ENCODE measurements at places on chromosomes 6 and 20.
A peak's percentile ranks its signal among the peaks of the same experiment; 100 is the strongest.

DNA sequence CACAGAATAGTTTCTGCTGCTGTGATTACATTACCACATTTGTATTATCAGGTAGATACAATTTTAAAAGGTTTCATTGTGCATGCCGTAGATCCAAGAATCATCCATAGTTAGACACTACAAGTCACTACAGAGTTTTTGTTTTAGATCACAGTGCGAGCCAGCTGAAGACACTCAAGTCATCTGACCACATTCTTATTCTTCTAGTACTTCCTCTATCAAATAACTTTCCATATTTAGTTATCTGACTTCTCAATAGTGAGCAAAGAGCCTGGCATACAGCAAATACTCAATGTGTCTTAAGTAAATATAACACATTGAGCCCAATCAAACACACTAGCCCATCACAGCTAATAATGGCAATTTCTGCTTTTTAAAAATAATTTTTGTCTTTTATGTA is 195.4 kb downstream of the ASCC3 start:
- DNase-seq: no peak

GRCh38 chr6:121584586-121585369 is 149.3 kb downstream of the GJA1 start:
- DNase-seq: no peak

DNA sequence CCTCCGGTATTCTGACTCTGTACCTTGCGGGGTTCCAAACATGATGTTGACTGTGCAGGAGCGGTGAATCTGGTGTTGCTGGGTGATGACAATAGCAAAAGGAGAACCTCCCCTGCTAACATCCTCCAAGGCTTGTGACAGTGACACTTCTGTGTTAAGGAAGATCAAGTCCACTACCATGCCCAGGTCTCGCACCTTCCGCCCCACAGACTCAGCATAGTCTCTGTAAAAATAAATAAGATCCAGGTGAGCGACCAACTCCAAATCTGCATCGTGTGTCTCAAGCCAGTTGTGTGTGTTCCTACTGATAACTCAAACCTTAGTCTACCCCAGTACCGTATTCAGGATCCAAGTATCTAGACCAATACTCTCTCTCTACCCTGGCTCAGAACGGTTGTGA is 24.8 kb downstream of the NCOA5 start:
- DNase-seq: no peak

- no peak for DNase-seq
Measured at GRCh38 chr20:19967445-19967844, 49.7 kb upstream of the NAA20 start.

DNA sequence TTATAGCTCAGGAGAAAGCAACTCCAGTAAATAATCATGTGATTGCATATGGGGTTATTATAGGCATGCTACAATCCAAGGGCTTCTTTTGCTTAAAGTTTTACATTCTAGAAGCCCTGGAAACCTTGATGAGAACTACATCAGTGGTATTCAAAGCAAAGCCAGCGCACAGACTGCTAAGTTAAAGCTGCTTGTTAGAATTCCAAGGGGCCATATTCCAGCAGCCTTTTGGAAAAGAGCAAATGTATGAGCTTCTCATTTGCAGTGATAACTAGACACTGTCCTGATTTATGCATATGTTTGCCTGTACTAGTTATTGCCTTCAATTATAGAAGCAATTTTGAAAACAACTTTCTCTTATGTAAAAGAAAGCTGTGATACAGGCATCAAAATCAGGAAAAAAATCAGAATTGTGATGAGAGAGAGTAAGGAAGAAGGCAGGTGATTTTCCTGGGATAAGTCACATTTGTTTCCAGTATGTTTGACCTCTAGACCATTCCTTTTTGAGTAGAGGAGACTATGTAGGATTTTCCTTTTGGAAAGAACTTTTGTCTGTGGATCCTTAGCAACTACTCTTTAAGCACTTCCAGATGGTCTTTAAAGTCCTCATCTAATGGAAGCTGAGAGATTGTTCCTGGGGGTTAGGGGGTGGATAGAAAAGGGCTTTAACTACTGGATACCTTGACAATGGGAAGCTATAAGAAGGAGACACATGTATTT is 159.2 kb downstream of the PLCB4 start:
- no peak for DNase-seq

DNA sequence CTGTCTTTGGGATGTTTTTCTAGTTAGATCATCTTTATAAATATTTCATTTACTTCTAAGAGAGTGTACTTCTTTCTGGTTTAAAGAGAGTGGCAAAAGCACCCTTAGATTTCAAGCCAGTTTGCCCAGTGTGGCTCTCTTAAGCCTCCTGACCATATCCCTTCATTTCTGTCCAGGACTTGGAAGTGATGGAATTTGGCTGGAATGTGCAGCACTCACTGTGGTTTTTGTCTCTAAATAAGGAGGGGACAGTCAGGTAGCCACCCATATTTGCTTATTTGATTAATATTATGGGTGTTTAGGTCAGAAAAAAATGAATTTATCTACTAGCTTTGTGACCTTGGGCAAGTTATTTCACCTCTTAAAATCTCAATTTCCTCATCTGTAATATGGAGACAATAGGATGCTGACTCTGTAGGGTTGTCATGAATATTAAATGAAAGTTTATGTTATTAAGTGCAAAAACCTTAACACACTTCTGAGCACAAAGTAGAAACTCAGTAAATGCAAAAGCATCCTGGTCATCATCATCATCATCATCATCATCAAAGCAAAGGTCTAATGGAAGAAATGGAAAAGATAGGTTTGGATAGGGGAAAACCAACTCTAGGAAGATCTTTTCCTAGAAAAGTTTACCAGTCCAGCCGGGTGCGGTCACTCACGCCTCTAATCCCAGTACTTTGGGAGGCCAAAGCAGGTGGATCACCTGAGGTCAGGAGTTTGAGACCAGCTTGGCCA is 3.1 kb downstream of the CRYBG1 start:
- DNase-seq: no peak

DNA sequence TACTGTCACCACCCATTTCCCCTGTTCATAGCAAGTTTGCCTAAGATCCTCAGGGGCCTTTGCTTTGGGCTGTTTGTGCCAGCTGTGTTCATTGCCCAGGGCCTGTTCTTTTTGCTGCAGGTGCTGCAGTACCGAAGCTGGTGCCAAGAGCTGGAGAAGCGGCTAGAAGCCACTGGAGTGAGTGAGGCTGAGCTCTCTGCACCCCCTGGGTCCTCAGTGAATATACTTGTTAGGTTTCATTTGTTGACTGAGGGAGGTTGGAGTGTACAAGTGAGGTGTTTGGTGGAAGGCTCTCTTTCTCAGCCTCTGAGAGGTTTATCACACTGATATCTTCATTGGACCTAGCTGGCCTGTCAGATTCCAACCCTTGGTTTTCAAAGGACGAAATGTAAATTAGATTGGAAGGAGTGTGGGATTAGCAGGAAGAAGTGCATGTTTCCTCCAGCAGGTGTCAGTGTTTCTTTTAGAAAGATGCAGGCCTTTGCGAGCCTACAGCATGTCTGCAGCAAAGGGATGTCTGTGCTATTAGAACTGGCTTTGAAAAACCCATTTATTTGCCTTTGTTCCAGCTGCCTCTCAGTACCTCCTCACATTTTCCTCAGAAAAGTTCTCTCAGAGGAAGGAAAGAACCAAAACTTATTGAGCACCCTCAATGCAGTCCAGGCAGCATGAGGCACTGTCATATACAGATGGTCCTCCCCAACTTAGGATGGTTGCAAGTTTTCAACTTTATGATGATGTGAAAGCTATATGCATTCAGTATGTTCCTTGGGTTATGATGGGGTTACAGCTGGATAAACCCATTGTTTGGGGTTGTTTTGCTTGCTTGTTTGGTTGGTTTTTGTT is 8.3 kb downstream of the CEP250 start:
- DNase-seq: peak; percentile 25

DNA sequence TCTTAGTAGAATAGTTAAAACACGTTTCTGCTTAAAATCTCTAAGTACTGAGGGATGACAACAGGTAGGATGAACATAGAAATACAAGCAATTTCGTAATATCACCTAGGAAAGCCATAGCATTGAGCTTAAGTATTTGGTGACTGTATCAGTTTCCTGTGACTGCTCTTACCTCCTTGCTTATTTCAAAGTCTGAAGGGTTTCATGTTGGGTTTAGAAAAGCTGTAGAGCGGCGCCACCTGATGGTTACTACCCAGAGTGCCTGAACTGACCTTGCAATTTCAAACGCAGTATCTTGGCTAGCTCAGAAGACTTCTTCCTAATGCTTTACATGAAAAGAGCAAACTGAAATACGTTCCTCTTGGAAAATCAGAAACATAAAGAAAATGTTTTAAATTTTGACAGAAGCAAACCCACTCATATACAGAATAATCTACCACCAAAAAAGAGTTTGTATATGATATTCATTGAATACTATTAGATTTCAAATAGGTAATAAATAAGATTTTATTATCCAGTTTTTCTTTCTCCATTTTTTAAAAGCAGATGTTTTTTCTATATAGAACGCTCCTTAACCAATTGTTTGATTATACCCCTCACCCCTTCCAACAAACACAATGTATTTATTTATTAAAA is 82.3 kb upstream of the RIPOR2 start:
- peak; percentile 70 for DNase-seq

GRCh38 chr6:34489207-34489805 is 23.4 kb downstream of the PACSIN1 start:
- DNase-seq: no peak

- no peak for DNase-seq
Measured at GRCh38 chr6:43804550-43805223, 34.7 kb downstream of the VEGFA start.

GRCh38 chr6:52509281-52510212 is 67.3 kb downstream of the TRAM2 start:
- no peak for DNase-seq

DNA sequence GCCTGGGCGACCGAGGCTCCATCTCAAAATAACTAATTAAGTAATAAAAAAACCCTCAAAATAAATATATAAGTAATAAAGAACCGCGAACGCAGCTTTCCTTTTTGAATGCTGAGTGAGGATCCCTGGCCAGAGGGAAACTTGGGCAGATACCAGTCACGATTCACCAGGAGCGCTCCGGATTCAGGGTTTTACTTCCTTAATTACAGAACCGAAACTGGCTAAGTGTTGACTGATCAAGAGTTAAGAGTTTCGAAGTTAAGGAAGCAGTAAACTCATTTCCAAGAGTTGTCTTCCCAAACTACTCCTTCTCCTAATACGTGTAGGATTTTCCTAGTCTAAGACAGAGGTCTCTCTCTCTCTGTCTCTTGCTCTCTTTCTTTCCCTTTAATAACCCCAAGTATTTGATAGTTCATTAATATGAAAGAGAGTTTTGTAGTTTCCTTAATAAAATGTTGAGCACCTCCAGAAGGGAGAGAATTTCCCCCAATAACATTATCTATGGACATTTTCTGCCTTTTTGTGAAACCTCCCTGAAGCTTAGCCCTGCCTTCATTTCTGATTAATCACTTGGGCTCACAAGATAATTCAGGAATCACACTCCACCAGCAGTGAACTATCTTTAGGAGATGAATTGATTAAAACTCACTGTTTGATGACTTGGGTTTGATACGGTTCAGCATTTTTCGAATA is 61.4 kb upstream of the ZNF217 start:
- no peak for DNase-seq

- DNase-seq: no peak
Measured at GRCh38 chr6:139647016-139647415, 272.6 kb upstream of the CITED2 start.

DNA sequence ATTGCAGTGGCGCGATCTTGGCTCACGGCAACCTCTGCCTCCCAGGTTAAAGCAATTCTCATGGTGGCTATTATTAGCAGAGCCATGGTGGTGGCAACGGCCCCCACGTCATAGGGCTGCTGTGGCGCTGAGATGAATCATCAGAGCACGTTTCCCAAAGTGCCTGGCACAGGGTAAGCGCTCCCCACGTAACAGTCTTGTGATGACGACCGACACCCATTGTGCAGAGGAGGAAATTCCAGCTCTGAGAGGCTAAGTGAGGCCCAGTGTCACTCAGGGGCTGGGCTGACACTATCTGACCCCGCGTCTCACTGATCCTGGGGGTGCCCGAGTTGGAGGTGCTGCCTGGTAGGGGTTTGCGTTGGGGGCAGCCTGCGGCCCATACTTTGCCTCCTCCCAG is 16.2 kb downstream of the SUN5 start:
- no peak for DNase-seq

DNA sequence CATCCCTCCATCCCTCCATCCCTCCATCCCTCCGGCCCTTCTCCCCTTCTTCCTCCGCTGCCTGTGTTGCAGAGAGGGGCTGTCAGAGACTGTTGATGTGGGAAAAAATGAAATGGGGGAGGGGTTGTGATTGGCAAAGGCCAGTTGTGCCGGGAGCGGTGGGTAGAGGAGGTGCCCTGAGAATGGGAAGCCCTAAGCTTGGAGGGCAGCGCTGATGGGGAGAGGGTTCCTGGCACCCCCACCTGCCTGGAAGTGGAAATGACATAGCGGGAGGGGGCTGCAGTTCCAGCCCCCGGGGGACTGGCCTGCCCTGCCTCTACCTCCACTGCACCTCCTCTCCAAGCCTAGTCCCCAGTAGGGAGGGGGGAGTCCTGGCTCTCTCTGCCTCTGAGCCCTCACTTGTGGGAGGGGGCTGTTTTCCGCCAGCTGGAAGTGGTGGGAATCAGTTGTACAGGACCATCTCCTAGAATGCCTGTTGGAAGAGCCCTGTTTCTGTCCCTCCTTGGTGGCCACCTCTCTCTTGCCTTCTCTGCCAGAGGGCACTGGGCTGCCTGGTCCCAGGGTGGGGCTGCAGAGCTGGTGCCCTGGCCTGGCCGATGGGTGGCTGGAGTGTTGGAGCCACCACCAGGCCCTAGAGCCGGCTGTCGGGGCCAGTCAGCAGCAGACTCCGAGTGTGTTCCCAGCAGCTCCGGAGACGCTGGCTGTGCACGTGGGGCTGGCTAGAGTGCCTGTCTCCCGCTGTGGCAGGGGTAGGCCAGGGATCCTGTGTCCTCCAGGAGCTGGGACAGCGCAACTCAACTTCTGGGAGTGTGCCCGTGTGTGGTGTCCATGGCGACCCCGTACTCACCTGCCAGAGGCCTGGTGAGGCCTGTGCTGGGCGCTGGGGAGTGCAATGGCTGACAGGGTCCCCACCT is 1.5 kb downstream of the DLGAP4 start:
- no peak for DNase-seq

DNA sequence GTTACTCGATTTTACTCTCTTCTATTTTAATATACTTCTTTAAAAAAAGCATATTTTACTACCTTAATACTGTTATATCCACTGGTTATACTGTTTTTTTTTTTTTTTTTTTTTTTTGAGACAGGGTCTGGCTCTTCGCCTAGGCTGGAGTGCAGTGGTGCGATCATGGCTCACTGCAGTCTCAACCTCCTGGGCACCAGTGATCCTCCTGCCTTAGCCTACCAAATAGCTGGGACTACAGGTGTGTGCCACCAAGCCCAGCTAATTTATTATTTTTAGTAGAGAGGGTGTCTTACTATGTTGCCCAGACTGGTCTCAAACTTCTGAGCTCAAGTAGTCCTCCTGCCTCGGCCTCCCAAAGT is 170.7 kb downstream of the DOK5 start:
- DNase-seq: no peak

GRCh38 chr6:4487538-4487937 is 288.7 kb upstream of the CDYL start:
- no peak for DNase-seq

GRCh38 chr6:130222775-130223174 is at the start of gene SAMD3:
Gene SAMD3, minus strand, starts transcription at chr6:130222951. Its CDS starts 7,678 bp downstream, at chr6:130215273.
- DNase-seq: no peak

- no peak for DNase-seq
Measured at GRCh38 chr6:17448165-17448564, 54.8 kb downstream of the CAP2 start.
